ENCODE measurements at places on chromosomes 4 and X. TPM values are rescaled to one million over a fixed set of nuclear protein-coding genes. Genes with fewer than 3 reads are reported as not detected.

- no peak for DNase-seq
Measured at GRCh38 chrX:22194660-22194945, 78.1 kb upstream of the CBLL2 start.

DNA sequence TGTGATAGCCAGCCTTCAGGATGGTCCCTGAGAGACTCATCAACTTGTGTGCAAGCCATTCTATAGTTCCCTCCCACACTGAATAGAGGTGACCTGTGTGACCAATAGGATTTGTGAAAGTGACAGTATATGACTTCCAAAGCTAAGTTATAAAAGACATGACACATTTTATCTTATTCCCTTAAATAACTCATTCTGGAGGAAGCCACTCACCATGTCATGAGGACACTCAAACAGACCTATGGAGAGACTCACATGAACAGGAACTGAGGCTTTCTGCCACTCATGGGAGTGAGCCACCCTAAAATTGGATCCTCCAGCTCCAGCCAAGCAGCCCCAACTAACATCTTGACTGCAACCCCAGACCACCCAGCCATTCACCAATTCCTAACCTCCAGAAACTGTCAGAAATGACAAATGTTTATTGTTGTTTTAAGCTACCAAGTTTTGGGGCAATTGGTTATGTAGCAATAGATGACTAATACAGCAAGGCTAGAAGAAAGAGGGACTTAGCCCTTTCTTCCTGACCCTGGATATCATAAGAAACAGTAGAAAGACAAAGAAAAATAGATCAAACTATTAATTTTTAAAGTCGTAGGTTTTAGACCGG is 9.0 kb upstream of the CHIC2 start:
- DNase-seq = no peak

GRCh38 chrX:27336466-27337091 is 126.6 kb downstream of the PPP4R3C start:
- no peak for DNase-seq

GRCh38 chr4:114386637-114387233 is 211.9 kb upstream of the UGT8 start:
- no peak for DNase-seq

DNA sequence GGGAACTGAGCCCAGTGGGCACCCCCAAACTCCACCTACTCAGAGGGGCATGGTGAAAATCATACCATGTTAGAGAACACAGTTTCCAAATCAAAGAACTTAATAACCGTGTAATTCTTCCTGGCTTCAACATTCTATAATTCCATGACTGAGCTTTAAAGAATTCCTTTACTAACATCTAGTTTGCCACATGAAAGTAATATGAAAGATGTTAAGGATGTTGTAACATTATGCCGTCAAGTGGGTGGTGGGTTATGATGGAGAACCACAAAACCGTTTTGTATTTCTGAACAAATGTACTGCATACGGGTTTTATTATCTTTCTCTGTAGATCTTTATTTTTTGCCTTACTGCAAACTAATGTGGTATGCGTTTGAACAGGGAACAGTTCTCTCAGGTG is 549.0 kb upstream of the MAGEB2 start:
- DNase-seq = no peak

- no peak for DNase-seq
Measured at GRCh38 chrX:10052906-10053625, 85.9 kb downstream of the CLDN34 start.

- DNase-seq = no peak
Measured at GRCh38 chrX:3428792-3429191, 82.3 kb upstream of the MXRA5 start.

DNA sequence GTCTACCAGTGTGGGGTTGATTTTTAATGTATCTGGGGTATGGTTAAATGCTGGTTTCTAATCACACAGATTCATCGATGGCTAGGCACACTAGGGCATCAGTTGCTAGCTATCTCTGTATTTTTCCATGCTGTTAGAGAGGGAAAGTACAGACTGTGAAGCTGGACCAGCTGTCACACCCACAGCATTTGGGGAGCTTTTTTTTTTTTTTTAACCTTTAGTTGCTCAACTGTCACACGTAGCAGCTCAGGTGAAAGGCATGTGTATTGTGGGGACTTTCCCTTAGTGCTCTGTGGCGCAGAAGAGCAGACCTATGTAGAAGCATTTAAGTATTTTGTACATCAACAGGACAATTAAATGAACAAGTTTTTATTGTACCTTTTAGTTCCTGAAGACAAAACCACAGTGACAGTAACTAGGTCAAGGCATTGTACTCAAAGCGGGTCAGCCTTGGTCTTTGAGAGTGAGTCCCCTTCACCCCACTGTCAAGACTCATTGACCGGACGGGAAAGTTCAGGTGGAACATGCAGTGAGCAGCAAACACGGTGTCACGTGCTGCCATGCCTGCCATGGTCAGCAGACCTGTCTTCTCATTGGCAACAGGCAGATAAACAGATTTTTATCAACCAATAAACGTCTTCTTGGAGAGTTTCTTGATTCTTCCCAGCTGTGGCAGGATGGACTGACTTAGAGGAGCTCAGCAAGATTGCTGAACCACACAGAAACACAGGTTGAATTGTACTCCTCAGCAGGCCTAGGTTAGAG is 65.3 kb downstream of the CASP3 start:
- no peak for DNase-seq

GRCh38 chr4:186039697-186040096 is 29.3 kb upstream of the TLR3 start:
- no peak for DNase-seq

The NDNF gene
- 5.7 TPM for total RNA-seq

The SMPX gene
- not detected for total RNA-seq

The NEXMIF gene
- 1.2 TPM for total RNA-seq

The PDLIM3 gene
- 78.7 TPM for total RNA-seq

The CT55 gene
- total RNA-seq = not detected

Data from prostate gland (tissue), 2 donors.